Activated naive CD8-positive, alpha-beta T cell treated with anti-CD3 and anti-CD28 coated beads for 36 hours (primary cell): ENCODE measurements at places on chromosomes 4 and X.
A peak's percentile ranks its signal among the peaks of the same experiment; 100 is the strongest.

DNA sequence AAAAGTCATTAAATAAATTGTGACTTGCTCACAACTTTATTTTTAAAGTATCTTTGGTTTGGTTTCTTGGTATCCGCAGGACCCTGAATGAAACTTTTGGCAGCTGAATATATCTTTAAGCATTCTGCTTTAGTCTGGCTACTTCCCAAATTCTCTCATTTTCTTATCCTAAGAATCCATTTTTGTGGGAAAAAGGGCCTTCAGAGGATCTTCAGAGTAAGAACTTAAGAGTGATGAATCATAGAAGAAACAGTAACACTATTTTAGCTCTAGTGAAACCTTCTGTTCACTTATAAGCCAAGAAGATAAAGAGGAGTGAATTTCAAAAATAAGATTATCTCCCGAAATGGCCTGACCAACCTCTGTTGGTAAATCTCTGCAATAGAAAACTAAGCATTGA, 540.6 kb upstream of the MAGEB18 start:
- no peak for DNase-seq

DNA sequence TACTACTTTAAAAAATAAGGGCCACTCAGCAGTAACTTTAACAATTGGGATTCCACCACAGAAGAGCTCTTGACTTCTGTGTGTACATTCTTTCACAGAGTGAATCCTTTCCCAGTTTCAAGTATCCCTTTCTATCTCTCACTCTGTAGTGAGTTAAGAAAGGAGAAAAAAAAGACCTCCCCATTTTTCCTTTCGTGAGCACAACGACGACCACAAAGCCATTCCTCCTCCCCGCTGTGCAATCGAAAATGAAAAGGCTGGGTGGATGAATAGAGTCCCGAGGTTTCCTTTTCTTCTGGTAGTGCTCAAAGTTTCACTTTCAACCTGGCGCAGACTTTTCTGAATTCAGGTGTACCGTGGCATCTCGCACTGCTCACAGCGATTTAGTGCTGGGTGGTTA, 58.0 kb downstream of the TAB3 start:
- DNase-seq = peak; percentile 34

DNA sequence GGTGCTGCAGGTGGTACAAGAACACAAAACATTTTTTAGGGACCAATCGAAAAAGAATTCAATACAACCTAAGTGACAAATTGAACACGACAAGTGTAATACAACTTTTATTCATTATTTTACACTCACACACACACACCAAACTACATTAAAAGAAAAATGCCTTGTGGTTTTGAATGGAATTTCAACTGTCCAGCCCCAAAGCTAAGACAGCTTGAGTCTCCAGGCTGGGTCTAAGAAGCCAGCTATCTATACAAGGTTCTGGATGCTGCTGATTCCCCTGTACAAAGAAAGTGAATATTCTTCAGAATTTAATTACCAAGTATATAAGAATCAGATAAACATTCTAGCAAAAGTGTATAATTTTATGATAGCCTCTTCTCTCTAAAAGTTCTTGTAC, 118.2 kb downstream of the PPP3CA start:
- DNase-seq = no peak

- no peak for DNase-seq
Observed at GRCh38 chrX:121755541-121755940, 708.1 kb downstream of the GLUD2 start.

DNA sequence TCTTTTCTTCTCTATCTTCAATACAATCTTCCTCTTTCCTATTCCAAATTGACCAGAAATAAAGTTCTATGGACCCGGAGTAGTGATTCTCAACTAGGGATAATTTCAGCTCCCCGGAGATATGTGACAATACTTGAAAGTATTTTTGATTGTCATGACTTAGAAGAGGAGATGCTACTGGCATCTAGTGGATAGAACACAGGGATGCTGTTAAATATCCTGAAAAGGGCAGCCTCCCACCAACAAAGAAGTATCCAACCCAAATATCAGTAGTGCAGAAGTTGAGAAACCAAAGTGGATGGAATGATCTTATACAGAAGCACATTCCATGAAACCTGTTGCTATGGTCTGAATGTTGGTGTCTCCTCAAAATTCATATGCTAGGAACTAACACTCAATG, 65.7 kb upstream of the NDST3 start:
- no peak for DNase-seq

- no peak for DNase-seq
Observed at GRCh38 chr4:124486423-124486822, 226.1 kb downstream of the ANKRD50 start.

GRCh38 chrX:67917421-67918010, 373.7 kb downstream of the AR start:
- no peak for DNase-seq
